ENCODE measurements at places on chromosomes 7 and 10. TPM values are rescaled to one million over a fixed set of nuclear protein-coding genes. Genes with fewer than 3 reads are reported as not detected.

UBTD1 gene
- 13.5 TPM for total RNA-seq

PNLIPRP3 gene
- total RNA-seq = not detected

- DNase-seq = no peak
Observed at GRCh38 chr7:93817004-93817403, 73.5 kb downstream of the TFPI2 start.

DNA sequence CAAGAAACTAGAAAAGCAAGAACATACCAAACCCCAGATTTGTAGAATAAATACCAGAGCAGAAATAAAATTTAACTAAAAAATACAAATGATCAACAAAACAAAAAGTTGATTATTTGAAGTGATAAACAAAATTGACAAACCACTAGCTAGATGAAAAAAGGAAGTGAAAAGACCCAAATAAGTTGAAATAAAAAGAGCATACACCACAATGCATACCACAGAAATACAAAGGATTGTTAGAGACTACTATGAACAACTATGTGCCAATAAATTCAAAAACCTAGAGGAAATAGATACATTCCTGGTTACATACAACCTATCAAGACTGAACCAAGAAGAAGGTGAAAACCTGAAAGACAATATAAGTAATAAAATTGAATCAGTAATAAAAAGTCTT, 333.4 kb downstream of the SH2D4B start:
- DNase-seq = no peak

DNA sequence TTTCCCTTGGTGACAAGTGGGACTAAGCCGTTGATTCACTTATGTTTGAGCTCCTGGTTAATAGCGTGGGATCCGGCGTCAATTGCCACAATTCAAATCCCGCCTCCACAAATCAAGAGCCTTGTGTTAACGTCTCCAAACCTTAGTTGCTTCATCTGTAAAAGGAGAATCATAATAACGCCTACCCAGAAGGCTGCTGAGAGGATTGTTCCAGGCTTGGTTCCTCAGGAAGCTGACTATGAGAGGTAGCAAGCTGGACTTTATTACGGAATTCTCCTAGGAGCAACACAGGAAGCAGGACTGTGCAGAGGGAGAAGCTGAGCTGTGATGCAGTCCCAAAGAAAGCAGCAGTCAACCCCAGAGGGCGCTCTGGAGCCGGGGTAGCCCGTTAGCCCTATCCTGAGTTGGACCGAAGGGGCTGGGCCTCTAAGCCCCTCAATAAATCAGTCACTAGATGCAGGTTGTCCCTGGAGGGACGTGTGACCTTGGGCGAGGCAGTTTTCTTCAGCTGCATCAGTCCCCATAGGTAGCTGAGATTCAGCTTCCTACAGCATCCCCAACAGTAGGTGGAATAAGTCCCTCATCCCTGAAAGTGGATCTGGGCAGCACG, 6.9 kb upstream of the BAG3 start:
- no peak for DNase-seq

TMEM26 gene
- total RNA-seq = 2.5 TPM

KCND2 gene
- total RNA-seq = 0.49 TPM

UTF1 gene
- not detected for total RNA-seq
